ENCODE measurements at places on chromosomes 1 and 21.

DNA sequence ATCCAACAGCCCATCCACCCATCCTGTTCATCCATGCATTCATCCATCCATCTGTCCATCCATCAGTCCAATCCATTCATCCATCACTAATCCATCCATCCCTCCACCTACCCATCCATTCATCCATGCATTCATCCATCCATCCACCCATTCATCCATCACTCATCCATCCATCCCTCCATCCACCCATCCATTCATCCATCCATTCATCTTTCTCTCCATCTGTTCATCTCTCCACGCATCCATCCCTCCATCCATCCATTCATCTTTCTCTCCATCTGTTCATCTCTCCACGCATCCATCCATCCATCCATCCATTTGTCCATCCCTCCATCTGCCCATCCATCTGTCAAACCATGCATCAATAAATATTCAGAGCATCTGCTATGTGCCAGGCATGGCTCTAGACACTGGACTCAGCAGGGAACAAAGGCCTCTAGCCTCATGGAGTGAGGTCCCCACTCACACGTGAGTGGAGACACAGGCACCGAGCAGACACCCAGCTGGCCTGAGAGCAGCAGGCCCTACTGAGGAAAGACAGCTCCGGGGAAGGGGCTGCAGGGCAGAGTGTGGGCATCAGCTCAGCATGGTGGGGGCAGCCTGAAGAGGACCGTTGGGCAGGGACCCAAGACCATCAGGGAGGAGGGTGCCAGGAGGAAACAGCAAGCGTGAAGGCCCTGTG, 9.6 kb downstream of the KRTAP10-1 start:
- no peak for DNase-seq

GRCh38 chr1:150615346-150616201, 13.8 kb downstream of the ENSA start:
- DNase-seq = no peak

DNA sequence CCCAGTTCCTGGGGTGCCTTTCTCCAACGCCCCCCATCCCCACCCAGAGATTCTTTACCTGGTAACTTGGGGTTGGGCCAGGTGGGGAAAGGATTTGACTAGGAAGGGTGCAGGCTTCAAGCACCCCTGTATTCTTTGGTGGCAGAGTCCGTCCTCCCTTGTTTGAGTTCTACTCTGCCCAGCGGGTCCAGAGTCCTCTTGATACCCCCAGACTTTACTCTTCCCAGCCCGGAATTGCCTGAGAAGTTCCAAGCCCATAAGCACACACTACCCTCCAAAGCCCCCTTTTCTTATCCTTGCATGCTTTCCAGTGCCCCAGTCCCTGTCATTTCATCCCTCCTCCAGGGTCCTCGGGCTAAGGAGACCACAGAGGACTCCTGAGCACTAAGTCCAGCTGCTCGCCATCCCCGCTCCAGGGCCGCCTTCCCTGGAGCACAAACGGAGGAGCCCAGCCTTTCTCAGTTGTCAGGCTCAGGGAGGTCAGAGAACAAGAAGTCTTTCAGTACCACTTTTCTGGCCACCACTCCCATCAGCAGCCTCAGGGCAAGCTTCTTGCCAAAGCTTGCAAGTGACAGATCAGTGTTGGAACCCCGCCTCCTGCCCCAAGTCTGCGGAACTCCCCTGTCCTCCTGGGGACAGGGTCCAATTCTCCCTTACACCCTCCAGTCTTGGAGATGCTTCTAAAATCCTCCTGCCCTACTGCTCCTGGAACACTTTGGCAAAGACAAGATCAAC, 12.2 kb downstream of the SLC45A3 start:
- DNase-seq = no peak

DNA sequence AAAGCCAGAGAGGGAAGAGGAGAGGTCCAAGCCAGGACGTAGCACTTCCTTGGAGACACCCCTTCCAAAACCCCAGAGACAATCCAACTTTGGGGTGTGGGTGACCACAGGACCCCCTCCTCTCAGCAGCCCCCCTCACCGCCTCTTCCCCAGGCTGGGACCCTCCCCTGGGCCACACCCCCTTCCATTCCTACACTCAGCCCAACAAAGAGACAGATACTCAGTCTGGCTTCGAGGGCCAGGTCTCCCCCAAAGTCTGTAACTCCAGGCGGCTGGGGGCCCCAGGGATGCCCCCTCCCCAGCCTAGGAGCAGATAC, 1.4 kb downstream of the MEX3A start:
- DNase-seq = no peak

DNA sequence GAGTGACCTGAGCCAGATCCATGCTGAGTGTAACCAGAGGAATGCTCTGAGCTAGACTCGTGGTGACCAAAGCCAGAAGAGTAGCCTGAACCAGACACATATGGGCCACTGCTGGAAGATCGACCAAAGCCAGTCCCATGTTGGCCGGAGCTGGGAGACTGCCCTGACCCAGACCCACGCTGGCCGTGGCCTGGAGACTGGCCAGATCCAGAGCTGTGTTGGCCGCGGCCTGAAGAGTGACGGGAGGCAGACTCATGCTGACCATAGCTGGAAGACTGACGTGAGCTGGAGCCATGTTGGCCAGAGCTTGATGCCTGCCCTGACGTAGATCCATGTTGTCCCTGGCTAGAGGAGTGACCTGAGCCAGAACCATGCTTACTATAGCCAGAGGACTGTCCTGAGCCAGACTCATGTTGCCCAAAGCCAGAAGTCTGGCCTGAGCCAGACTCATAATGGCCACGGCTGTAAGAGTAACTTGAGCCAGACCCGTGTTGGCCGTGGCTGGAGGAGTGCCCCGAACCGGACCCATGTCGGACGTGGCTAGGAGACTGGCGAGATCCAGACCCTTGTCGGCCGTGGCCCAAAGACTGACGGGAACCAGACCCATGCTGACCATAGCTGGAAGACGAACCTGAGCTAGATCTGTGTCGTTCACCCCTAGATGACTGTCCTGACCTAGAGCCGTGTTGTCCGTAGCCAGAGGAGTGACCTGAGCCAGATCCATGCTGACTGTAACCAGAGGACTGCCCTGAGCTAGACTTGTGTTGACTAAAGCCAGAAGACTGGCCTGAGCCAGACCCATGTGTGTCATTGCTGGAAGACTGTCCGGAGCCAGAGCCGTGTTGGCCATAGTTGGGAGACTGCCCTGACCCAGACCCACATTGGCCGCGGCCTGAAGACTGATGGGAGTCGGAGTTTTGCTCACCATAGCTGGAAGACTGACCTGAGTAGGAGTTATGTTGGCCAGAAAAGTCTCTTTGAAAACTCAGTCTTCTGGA, 3.5 kb downstream of the HRNR start:
- no peak for DNase-seq

DNA sequence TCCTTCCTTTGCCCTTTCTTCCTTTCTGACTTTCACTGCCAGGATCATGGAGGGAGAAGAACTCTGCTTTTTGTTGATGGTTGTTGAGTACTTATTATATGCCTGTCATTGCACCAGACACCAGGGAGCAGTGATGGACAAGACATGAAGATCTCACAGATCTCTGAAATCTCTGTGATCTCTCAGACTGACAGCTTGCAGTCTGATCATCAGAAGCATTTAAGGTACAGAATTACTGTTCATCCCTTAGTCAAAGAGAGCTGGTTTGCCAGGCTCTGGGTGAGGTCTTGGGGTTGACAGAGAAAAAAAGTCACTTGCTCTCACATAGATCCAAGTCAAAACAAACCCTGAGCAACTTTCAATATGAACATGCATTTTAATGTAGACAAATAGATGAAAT, 299.5 kb upstream of the FMN2 start:
- DNase-seq = no peak

DNA sequence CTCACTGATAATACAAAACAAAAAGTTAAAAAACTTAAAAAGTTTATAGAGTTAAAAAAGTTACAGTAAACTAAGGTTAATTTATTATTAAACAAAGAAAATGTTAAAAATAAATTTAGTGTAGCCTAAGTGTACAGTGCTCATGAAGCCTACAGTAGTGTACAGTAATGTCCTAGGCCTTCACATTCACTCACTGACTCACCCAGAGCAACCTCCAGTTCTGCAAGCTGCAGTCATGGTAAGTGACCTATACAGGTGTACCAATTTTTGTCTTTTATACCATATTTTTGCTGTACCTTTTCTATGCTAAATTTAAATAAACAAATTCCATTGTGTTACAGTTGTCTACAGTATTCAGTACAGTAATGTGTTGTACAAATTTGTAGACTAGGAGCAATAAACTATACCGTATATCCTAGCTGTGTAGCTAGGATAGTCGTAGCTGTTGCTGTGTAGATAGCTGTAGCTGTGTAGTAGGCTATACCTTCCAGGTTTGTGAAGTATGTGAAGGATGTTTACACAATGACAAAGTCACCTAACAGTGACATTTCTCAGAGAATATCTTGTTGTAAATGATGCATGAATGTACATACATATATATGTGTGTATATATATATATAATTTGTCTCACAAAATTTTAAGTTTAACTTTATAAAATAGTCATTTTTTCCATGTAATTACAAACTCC, 140.2 kb downstream of the TGFB2 start:
- DNase-seq = no peak

- DNase-seq = no peak
Observed at GRCh38 chr1:183027031-183027430, 3.8 kb downstream of the LAMC1 start.

- no peak for DNase-seq
Observed at GRCh38 chr1:13893409-13893821, 193.4 kb downstream of the PRDM2 start.

DNA sequence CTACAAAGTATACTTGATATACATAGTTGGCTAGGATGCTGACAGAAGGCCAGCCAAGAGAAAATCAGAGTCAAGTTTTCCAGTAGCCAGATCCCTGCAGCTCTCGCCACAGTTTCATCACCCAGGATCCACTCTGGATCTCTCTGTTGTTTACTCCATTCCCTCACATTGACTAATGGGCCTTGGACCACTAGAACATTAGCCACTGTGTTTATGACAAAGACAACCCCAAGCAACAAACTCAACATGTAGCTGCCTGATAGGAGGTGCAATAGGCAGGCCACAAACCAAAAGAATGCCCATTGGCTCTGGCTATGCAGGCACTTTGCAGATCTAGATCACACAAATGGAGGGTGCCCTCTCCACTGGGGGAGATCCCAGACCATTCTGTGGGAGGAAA, 44.2 kb downstream of the ARHGEF11 start:
- DNase-seq = no peak

GRCh38 chr21:45054927-45055612, 19.3 kb upstream of the ADARB1 start:
- no peak for DNase-seq

DNA sequence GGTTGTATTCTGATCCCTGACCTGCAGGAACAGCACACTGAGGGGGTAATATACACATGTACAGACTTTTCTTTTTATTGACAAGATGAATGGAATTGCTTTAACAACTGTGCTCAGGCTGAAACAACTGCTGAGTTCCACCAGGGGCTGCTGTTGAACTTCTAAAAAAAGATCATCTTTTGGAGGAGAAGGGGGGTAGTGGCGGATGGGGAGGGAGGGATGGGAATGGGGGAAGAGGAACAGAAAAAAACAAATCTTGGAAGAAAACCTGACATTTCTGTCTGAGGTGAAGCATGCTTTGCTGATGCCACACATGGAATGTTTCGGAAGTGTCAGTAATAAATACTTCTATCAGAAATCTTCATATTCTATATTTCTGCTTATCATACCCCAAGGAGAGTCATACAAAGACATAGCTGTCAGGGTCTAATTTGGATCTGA, 75.0 kb downstream of the RWDD3 start:
- DNase-seq = no peak

DNA sequence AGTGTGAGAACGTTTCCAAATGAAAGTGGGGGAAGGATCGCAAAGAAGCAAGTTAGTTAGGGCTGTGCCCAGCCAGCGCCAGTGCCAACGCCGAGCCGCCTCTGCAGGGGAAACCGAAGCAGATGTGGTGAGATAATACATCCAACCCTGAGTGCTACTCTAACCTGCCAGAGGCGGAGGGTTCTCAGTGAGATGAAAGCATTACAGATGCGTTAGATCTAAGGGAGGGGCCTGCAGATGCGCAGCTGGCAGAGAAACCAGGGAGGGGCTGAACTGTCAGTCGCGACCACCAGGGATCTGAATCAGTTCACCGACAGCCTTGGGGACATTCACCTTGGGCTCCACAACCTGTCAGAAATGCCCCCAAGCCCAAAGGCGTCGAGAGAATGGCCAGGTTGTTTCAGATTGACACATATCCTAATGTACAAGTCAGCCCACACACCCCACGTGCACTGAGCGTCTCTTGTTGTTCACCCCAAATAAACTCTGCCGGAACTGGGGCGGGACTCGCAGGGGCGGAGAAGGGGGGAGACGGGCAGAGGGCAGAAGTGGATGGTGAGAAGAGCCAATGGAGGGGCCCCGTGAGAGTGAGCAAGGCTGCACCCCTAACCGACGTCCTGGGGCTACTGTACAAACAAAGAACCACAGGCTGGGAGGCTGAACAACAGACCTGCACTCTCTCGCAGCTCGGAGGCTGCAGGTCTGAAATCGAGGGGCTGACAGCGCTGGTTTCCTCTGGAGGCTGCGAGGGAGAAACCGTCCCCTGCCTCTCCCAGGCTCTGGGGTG, 8.7 kb upstream of the UMODL1 start:
- peak; percentile 79 for DNase-seq

DNA sequence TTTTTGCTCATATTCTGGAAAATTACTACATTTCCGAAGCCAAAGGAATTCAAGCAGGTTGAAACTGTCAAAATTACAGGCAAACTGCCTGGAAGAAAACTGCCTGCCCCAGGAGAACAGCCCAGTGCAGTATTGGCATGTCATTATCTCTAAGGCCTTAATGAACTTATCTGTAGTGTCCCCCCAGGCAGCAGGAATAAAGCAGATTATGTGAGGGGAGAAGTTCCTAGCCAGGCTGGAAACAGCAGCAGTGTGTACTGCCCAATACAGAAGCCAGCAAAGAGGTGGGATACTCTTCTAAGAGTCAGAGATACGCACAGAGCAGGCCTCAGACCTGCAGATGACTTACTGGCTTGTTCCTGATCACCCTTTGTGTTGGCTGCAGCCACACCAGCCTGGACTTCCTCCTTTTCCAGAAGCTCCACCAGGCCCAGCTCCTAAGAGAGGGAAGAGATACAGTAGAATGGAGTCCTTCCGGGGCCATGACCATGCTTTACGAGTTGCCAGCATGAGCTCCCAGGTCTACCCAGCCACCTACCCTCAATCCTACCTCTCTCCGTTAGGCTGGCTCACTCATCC, 11.7 kb downstream of the IQGAP3 start:
- no peak for DNase-seq

- DNase-seq = peak; percentile 23
Observed at GRCh38 chr1:160046494-160047110, 14.8 kb upstream of the PIGM start.
